Neural progenitor cell (in vitro differentiated cells): ENCODE measurements at places on chromosomes 6 and 20.
A peak's percentile ranks its signal among the peaks of the same experiment; 100 is the strongest.

GRCh38 chr20:38194971-38195504 is 30.0 kb upstream of the TGM2 start:
- no peak for DNase-seq
- peaks cover 10% of the 10 kb centered on the region for H3K4me1 ChIP-seq
- H3K36me3 ChIP-seq = no peaks in the 10 kb centered on the region
- H3K27me3 ChIP-seq = no peaks in the 10 kb centered on the region
- no peak overlapping the region for H3K27ac ChIP-seq
- H3K4me3 ChIP-seq = no peak overlapping the region

- H3K4me3 ChIP-seq = no peak overlapping the region
- DNase-seq = no peak
- no peaks in the 10 kb centered on the region for H3K4me1 ChIP-seq
- no peaks in the 10 kb centered on the region for H3K27me3 ChIP-seq
- no peak overlapping the region for H3K27ac ChIP-seq
Measured at GRCh38 chr20:62163485-62163865, 19.4 kb upstream of the MTG2 start.

DNA sequence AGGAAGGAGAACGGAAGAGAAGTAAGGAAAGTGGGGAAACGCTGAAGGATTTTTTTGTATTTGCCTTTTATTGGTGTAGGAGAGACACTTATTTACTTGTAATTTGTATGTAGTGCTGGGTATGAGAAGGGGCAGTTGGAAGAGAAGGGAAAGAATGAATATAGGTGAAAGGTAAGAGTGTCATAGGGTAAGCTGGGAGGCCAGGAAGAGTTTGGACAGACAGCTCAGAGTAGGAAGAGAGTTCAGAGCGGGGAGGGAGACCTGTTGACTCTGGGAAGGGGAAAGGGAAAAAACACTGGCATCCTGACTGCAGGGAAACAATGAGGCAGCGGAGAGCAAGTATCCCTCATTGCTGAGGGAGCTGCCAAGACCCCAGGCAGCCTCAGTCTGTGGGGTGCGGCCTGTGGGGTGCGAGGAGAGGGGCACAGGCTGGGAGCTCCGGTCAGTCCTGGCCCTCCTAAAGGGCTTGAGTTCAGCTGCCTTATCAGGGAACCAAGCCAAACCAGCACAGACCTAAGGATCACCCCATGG is 3.1 kb downstream of the TRAF3IP2 start:
- no peak overlapping the region for H3K27ac ChIP-seq
- peaks cover 10% of the 10 kb centered on the region for H3K27me3 ChIP-seq
- H3K4me1 ChIP-seq = peaks cover 36% of the 10 kb centered on the region

- no peaks in the 10 kb centered on the region for H3K27me3 ChIP-seq
- H3K4me1 ChIP-seq = peaks cover 5% of the 10 kb centered on the region
- H3K27ac ChIP-seq = no peak overlapping the region
- H3K4me3 ChIP-seq = no peak overlapping the region
- no peak for DNase-seq
- no peaks in the 10 kb centered on the region for H3K36me3 ChIP-seq
Measured at GRCh38 chr6:113607821-113608545, 249.2 kb upstream of the MARCKS start.

DNA sequence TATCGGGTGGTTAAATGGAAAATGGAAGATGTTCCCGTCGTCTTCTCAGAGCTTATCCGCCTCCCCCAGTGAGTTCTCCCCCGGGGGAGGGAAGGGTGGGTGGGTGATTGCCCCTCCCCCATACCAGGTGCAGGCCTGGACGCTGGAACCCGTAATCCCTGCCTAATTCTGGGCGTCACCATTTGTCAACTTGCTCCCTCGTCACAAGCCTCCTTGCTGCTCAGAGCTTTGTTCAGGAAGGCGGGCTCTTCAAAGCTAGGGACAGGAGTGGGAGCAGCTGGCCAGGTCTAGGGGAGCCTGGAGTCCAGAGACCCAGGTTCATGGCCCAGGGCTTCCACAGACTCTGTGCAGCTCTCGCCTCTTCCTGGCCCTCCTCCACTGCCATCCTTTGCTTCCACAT is 25.6 kb downstream of the CDH22 start:
- H3K27me3 ChIP-seq = no peaks in the 10 kb centered on the region
- no peak overlapping the region for H3K4me3 ChIP-seq
- peak; percentile 73 for DNase-seq
- H3K27ac ChIP-seq = no peak overlapping the region

GRCh38 chr6:26270486-26270861 is 94.5 kb upstream of the BTN3A2 start:
- H3K36me3 ChIP-seq = no peaks in the 10 kb centered on the region
- peak overlapping the region; percentile 75 for H3K27ac ChIP-seq
- H3K4me3 ChIP-seq = peak overlapping the region; percentile 70
- no peaks in the 10 kb centered on the region for H3K27me3 ChIP-seq

DNA sequence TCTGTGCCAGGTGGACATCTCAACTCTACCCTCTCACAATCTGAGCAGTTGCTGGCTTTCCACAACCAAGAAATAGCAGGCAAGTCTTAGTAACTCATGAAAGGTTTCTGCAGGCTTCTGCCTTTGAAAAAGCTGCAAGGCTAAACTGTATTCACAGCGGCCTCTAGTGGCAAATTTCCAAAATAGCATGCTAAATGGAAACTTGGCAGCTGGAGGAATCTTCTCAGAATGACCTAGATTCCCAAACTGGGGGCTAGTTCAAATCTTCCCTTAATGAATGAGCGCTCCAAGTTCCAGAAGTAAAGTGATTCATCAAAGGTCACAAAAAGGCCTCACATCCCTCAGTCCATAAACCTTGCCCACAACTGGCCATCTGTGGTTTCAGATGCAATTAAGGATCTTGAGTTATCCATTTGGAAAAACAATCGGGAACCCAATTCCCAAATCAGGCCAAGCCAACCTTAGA is 11.9 kb upstream of the CPNE5 start:
- no peak overlapping the region for H3K4me3 ChIP-seq
- peak; percentile 81 for DNase-seq
- peaks cover 5% of the 10 kb centered on the region for H3K27me3 ChIP-seq

DNA sequence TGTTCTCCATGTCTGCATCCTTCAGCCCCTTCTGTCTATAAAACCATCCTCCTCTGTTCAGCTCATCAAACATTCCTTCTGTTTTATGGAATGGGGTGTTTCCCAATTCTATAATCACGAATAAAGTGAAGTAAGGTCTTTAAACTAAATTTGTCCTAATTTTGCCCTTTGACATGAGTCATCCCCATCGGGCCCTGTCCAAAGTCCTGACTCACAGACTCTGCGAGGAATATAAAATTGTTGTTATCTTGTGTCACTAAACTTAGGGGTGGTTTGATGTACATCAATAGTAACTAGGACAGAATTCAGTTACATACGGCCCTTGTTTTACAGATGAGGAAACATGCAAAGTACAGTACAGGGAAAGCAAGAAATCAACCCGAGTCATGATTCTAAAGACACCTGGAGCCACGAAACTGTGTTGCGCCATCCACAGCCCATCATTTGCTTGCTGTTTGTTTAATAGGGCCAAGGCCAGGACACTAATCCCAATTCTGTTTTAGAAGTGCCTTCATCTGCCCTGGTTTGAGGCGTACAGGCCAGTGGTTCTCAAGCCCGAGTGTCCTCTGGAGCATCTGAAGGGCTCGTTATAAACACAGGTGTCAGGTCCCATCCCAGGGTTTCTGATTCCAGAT is 2.8 kb downstream of the ACSS1 start:
- no peak for DNase-seq
- H3K27me3 ChIP-seq = peaks cover 76% of the 10 kb centered on the region
- H3K36me3 ChIP-seq = no peaks in the 10 kb centered on the region
- H3K4me3 ChIP-seq = no peak overlapping the region
- peaks cover 3% of the 10 kb centered on the region for H3K4me1 ChIP-seq
- no peak overlapping the region for H3K27ac ChIP-seq
